ENCODE measurements at places on chromosomes 11 and 22.

GRCh38 chr22:39429916-39430575, 26.8 kb upstream of the MGAT3 start:
- no peak for DNase-seq

- DNase-seq: no peak
Measured at GRCh38 chr11:57458410-57459163, 1.7 kb upstream of the RTN4RL2 start.

DNA sequence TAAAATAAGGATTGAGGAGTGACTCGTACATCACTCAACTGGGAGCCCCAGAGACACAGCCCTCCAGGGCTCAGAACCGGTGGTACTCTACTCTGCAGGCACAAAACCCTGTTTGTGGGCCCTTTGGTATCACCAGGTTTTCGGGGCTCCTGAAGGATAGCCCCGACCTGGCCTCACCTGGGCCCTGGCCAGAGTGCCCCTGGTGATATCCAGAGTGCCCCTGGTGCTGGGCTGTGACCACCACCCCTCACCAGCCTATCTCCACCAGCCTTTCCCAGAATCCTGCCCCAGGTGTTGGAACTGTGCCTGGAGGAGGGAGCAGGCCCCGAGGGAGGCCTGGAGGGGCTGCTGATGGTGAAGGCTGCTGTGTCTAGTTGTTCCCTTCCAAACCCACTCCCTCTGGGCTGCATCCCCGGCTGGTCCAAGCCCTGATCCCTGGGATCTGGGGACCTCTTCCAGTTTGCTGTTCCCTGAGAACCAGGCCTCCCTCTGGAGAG, 2.2 kb upstream of the GGT5 start:
- no peak for DNase-seq

DNA sequence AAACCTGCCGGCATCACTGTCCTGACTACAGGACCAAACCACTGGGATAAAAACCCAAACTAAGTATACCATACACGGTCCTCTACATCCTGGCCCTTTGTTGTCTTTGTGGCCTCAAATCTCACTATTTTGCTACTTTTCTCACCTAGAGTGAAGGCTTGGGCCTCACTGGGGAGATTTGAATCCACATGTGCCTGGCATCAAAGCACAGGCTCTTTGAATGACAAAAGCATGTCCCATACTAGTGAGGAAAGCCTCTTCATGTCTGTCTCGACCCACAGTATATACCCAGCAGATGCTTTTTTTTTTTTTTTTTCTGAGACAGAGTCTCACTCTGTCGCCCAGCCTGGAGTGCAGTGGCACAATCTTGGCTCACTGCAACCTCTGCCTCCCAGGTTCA, 72.5 kb upstream of the DRD2 start:
- no peak for DNase-seq

- no peak for DNase-seq
Measured at GRCh38 chr22:29914991-29915533, 32.1 kb downstream of the MTMR3 start.

DNA sequence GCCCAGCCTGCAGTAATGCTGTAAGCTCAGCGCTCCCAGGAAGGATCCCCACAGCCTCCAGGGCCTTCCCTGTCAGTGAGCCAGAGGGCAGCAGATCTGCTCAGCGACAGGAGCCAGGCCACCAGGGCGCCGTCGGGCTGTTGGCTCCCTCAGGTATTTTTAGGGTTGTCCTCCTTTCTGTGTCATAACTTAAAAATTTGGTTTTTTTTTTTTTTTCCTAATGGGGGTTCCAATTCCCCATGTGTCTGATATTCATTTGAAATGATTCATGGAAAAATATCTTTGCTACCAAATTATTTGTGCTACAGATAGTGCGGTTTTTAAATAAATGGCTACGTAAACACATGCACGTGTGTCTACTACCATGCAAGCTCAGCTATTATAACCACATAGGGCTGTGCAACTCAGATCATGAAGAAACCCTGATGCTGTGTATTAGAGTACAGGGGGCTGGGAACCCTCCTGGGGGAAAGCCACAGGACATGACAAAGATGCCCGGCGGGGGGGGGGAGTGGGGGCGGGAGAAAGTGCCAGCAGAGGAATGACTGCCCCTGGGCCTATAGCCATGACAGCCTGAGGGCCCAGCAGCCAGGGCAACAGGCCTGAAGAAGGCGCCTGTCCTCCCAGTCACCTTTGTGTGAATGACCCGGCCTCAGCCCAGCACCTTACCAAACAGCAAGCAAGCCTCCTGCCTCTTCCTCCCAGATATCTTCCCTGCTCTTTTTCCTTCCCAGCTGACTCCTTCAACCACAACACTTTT, 89.3 kb downstream of the NAT10 start:
- DNase-seq: no peak

DNA sequence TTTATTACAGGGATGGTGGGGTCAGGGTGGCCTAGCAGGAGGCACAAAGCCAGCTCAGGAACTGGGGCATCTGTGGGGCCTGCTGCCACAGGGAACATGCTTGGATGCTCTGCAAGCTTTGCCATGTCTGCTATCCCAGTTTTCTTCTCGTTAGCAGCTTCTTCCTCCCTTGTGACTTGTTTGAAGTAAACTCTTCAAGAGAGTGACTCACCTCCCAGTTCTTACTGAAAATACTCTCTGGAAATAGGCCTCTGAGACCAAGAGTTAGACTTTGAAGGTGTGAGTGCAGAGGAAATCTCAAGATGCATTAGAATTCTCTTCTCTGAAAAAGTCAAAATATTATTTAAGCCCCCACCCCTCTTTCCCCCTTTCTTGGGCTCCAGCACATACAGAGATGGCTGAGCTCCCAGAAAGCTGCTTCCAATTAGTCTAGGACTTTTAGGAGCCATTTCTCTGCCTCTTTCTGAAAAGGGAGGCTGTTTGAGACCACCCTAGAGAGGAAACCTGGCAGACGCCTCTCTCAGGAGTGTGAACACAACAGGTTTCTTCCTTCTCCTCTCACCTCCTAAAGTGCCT, 15.1 kb downstream of the CWC15 start:
- DNase-seq: no peak

DNA sequence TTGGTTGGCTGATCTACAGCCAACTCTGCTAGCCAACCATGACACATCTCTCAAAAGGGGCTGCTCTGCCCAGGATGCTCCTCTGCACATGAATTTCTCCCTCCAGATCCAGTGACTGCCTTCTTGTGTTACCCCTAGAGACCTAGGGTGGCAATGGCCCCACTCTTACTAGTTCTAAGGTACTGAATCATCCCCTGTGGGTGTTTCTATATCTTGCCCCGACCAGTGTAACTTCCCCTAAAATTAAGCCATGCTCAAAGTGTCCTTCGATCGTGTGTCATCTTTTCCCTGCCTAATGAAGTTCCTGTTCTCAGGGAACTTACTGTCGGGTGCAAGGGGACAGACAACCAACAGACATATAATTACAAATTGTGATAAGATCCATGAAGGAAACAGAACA, 113.3 kb downstream of the FAM76B start:
- DNase-seq: no peak

- DNase-seq: no peak
Measured at GRCh38 chr11:93504110-93505095, 38.8 kb downstream of the SMCO4 start.

- no peak for DNase-seq
Measured at GRCh38 chr22:23844739-23845202, 6.0 kb upstream of the DERL3 start.

GRCh38 chr11:42951266-42951665, 360.5 kb upstream of the API5 start:
- DNase-seq: no peak

GRCh38 chr11:28874706-28875105, 766.5 kb downstream of the METTL15 start:
- no peak for DNase-seq

GRCh38 chr11:119584193-119585042, 144.6 kb downstream of the NECTIN1 start:
- DNase-seq: no peak

DNA sequence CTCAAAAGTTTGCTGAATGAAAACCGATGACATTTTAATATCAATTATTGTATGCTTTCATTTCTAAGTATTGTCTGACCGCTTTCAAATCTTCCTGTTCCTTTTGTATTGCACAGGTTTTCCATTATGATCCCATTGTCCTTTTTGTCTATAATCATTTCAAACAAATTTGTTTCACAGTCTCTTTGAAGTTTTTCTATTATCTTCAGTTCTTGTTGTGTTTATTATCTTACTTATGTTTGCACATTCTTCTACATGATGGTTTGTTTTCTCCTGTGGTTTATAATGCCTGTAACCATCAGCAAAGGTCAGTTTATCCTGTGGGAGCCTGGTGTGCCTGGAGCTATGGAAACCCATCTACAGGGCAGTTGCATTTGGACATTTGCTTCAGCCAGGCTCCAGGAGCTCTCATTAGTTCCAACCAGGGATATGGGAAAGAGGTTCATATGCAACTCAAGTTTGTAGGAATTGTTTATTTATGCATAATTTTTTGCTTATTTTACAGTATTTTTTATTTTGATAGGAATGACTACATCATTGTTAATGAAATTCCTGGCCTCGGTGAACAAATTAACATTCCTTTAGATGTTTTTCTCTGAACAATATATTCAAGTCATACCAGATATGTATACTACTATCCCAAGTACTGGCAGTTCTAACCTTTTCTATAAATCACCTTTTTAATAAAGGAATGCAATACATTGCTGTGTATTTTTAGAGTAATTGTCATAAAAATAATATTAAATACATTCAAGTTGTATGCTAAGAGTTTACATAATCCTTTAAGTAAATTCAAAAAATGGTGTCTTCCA, 179.2 kb downstream of the SBF2 start:
- DNase-seq: no peak

DNA sequence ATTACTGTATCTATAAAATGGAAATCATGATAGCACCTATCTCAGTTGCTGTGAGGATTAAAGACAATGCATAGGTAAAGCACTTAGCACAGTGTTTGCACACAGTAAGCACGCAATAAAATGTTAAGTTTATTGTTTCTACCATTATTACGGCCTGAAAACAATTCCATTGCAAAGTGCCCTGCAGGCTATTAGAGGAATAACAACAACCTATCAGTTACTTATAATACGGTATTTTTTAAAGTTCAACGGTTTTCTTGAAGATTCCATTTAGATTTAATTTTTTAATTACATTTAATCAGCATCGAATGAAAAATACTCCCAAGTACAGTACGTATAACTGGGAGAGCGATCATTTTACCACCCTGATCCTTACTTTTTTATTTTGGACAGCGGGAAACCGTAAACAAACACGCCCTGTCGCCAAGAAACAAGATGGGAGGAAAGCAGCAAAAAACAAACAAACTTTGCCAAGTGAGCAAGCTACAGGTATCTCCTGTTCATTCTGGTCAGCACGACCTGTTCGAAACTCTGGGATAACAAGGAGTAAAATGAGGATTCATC, 893 bp downstream of the SLC36A4 start:
- DNase-seq: no peak

DNA sequence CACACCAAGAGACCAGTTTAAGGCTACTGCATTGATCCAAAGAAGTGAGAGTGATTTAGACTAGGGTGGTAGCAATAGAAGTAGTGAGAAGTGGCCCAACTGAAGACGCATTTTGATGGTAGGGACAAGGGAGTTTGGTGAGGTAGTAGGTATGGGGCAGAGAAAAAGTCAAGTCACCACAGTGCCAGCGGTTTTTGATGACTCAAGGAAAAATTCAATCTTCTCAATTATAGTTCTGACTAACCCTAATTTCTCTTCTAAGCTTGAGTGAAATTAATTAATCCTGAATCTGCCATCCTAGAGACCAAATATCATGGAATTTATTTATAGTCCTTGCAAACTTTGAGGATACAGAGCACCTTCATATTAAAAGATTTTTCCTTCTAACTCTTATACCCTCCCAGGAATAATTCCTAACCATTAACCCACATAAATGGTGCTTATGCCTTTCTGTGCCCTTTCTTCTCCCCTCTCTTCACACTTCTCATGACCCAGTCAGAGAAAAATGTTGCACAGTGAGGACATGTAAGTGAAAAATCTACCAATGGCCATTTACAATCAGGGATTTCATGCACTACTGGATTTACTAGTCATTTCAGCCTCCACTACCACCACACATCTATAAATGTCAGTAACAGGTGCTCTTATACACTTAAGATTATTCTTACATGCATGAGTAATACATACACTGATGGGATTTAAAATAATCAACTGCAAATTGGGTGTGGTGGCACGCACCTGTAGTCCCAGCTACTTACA, 45.9 kb upstream of the ARHGAP32 start:
- DNase-seq: no peak

GRCh38 chr11:62505440-62506091, 41.0 kb downstream of the AHNAK start:
- DNase-seq: no peak

- no peak for DNase-seq
Measured at GRCh38 chr11:19088791-19089190, 28.2 kb upstream of the ZDHHC13 start.

DNA sequence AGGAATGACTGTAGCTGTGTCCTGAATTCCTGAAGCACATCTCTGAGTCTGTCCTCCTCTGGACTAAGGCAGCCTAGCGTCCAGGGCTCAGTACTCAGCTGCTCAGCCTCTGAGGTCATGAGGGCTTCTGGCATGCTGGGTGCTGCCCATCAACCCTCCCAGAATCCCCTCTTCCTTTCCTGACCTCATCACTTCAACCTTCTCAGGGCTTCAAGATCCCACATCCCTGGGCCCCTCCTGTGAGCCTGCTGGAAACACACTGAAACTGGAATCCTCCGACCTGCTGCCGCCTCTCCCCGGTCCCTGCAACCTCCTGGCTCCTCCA, 803 bp downstream of the KRTAP5-8 start:
- DNase-seq: no peak

- DNase-seq: no peak
Measured at GRCh38 chr11:114317787-114318137, 21.6 kb downstream of the NNMT start.

DNA sequence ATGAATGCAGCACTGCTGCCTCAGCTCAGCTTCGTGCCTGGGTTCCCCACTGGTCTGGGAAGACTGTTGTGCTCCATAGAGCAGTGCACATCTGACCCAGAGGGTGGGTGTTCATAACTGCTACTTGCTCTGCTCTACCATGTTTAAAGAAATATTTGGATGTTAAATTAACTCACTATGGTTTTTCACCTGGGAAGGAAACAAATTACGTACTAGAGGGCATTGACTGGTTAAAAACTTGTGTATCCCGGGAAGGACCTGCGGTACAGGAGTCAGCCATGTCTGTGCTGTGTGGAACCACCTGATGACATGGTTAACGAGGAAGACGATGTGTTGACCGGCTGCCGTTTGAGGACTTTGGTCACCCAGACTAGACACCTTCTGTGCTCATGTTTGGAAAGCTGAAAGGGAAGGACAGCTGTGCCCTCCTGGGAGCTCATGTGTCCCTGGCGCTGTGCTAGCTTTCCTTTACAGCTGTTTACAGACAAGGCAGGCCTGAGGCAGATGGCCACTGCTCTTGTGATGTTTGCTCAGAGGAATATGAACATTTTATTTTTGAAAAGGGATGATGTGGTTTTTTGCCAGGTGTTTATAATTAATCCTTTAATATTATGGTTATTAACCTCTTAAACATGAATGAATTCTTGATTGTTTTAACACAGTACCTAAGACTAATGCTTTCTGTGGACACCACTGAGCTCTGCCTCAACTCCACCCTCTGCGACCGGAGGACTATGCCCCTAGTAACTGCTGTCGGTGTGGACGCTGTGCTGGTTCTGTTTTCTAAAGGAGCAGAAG, 14.3 kb upstream of the AIFM3 start:
- DNase-seq: no peak

Data from T-helper 17 cell (primary cell).